ENCODE measurements at places on chromosomes 6 and 20. TPM values are rescaled to one million over a fixed set of nuclear protein-coding genes. Genes with fewer than 3 reads are reported as not detected.

GRCh38 chr6:6331946-6332601, 11.6 kb upstream of the F13A1 start:
- no peak for DNase-seq

DNA sequence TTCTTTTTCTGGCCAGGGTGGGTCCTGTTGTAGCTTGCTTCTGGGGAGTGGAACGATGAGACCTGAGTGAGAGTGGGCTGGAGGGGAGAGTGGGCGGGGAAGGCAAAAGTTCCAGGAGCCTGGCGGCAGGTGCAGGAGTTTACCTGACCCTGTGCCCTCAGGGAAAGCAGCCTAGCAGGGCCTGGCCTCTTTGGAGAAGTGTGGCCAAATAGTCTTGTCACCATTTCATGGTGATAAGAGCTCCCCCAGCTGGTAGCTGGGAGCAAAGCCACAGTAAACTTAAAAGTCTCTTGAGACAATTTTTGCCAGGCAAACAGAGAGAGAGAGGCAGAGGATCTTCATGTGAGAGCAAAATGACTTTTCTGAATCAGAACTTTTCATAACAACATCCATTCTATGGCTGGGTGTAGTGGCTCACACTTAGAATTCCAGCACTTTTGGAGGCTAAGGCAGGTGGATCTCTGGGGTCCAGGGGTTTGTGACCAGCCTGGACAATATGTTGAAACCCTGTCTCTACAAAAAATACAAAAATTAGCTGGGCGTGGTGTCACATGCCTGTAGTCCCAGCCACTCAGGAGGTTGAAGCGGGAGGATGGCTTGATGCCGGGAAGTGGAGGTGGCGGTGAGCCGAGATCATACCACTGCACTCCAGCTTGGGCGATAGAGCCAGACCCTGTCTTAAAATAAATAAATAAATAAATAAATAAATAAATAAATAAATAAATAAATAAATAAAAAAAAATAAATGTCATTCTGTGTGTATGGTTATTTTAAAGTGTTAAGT, 161.8 kb upstream of the SCGN start:
- peak; percentile 75 for DNase-seq

GRCh38 chr6:34514593-34515472, 41.3 kb downstream of the SPDEF start:
- peak; percentile 93 for DNase-seq

DNA sequence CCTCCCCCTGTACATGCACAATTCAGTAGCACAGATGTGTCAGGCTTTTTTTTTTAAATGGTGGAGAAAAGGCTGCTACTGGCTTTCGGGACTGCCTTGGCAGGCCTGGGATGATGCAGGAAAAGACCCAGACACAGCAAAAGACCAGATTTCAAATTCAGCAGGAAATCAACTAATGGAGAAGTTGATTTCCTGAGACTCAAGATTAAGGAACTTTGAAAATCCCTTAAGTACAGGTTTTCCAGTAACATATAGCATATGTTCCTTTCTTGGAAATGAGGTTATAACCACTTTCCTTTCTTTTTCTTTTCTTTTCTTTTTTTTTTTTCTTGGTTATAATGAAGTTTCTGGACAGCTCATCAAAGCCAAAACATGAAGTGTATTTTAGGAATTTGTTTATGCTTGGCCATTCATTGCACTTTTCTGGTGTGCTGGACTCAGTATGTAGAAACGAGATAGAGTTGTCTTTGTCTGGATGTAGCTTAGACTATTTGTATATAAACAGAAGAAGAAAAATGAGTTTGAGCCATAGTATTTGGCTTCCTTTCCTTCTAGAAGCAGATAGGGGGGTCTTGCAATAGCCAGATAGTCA, 119.4 kb downstream of the SASH1 start:
- DNase-seq: no peak

- peak; percentile 62 for DNase-seq
Measured at GRCh38 chr6:113381959-113382358, 475.2 kb upstream of the MARCKS start.

GRCh38 chr6:122657601-122658000, 47.4 kb downstream of the PKIB start:
- no peak for DNase-seq

GRCh38 chr20:19830211-19830785, 72.2 kb downstream of the RIN2 start:
- DNase-seq: no peak

- DNase-seq: no peak
Measured at GRCh38 chr20:43721429-43722152, 5.2 kb downstream of the GTSF1L start.

DNA sequence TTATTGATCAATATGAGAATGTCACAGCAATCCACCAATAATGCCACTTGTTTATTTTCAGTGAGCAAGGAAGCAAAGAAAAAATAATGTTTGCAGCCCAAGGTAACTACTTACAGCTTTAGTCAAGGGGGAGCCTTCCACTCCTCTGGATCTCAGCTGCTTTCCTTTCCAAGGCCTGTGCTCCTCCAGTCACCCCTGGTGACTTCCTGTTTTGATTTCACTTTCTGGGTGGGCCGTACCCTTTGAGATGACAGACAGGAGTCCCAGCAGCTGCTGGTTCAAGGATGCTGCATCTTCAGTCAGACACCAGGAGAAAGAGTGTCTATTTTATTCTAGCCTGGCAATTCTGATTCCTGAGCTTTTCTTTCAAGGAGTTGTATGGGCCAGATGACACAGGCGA, 5.6 kb upstream of the VNN2 start:
- no peak for DNase-seq

DNA sequence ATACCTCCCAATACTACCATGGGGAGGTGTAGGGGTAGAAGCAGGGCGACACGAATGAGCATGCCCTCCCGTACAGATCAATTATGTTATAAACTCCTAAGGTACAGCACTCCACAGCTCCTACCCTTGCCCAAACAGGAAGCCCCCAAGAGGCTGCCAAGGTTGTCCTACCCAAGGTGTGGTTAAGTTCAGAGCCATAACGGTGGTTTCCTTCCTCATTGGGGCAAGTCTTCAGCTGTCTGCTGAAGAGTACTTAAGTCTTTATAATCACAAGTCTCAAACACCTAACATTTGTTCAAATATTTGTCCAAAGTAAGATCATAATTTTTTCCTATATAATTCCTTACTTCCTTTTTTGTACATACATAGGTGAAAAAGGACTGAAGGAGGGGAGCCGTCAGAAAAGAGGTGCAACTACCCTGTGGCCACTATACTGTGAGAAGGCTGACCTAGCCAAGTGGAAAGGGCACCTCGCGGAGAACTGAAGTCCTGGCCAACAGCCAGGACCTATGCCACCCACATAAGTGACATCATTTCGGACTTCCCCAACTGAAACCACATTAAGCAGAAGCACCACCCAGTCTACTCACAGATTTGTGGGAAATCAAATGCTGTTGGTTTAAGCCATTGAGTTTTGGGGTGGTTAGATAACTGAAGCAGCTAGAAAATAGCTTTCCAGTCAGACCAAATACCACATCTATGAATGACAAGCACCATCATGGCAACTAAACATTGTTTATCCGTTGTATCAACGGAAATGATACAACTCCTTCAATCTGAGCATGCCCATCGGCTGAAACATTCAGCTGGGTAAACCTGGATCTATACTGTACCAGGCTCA, 2.9 kb upstream of the RAB22A start:
- DNase-seq: peak; percentile 9

- no peak for DNase-seq
Measured at GRCh38 chr6:93580446-93580845, 161.1 kb upstream of the EPHA7 start.

GRCh38 chr20:36919715-36920333, 31.7 kb downstream of the SAMHD1 start:
- DNase-seq: peak; percentile 69

DNA sequence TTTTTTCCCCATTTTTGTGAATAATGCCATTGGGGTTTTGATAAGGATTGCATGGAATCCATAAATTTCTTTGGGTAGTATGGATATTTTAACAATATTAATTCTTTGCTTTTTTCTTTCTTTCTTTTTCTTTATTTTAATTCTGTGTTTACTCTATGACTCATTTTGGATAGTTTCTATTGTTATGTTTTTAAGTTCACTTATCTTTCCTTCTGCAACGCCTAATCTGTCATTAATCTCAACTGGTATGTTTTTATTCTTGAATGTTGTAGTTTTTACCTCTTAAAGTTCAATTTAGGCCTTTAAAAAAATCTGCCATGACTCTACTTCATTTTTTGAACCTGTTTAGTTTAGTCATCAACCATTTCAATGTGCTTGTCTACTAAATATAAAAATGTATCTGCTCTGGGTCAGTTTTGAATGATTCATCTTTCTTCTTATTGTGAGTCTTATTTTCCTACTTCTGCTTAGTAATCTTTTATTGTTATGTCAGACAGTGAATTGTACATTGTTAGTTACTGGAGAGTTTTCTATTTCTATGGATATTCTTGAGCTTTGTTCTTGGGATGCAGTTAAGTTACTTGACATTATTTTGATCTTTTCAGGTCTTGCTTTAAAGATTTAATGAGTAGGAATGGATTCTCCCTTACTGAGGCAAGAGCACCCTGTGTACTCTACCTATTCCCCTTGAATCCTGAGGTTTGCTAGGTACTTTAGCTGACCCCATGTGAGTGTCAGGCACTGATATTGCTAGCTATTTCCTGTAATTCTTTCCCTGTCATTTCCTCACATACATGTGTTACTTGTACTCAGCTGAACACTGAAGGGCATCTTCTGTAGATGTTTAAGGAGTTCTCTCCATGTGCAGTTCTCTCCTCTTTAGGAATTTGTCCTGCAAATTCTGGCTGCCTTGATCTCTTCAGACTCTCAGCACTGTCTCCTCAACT, 104.2 kb downstream of the TFAP2B start:
- no peak for DNase-seq

DNA sequence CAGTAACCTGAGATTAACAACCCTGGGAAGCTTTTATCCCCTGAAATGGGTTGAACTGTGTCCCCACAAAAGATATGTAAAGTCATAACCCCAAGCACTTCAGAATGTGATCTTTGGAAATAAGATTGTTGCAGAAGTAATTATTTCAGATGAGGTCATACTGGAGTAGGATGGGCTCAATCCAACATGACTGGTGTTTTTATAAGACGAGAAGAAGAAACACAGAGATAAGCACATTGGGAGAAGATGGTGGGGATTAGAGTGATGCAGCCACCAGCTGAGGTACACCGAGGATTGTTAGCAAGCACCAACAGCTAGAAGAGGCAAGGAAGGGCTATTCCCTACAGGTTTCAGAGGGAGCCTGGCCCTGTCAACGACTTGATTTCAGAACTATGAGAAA, 12.5 kb upstream of the RNF217 start:
- no peak for DNase-seq

DNA sequence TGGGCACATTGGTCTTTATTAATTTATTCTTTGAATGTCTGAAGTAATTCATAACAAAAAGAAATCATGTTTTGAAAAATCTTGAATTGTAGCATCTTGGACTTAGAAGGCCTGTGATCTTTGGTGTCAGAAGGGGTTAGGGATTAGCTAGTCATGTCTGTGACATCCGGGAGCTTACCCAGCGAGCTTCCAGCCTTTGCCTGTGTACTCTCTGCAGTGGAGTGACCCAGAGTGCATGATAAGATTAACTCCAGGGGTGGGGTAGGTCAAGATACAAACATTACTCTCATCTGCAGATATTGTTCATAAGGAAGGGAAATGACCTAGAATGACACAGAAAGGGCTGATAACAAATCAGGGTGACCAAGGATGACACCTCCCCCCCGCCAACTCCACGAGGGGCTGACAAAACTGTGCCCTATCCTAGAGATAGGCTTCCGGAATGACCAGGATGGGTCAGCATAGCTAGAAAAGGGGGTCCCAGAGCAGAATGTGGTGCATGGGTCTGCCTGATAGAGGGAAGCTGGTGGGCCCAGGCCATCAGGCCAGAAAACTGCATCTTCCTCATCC, 56.6 kb upstream of the BLCAP start:
- no peak for DNase-seq

- peak; percentile 6 for DNase-seq
Measured at GRCh38 chr20:22630701-22631100, 46.3 kb upstream of the FOXA2 start.

DNA sequence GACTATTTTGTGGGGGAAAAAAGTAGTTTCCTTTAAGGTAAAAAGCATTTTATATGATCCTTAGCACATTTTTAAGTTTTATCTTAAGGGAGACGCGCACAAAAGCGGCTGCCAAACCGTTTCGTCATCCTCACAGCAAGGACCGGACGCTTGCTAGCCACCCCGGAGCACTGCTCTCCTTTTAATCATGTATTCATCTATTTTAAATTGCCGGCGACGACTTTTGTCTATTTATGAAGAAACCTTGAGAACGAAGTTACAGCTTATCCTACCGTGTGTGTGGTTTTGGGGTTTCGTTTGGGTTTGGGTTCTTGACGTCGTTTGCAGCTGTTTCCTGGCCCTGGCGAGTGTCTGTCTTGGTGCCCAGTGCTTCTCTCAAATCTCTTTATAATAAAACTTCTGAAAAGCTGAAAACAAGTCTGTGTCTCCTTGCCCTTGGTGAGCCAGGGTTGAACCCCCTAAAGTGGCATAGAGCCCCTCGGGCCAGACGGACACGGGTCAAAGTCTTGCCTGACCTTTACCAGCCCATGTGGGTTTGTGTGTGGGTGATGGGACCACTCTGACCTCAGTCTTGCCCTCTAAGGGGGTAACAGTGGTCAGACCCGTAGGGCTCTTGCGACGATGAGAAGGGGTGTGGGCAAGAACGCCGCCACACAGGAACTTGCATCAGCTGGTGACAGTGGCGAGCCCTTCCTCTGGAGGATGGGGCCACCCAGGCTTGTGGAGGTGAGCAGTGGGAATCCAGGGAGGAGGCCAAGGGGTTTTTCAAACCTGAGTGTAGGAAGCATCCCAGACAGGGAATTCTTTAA, 117.6 kb downstream of the JPH2 start:
- no peak for DNase-seq

DNA sequence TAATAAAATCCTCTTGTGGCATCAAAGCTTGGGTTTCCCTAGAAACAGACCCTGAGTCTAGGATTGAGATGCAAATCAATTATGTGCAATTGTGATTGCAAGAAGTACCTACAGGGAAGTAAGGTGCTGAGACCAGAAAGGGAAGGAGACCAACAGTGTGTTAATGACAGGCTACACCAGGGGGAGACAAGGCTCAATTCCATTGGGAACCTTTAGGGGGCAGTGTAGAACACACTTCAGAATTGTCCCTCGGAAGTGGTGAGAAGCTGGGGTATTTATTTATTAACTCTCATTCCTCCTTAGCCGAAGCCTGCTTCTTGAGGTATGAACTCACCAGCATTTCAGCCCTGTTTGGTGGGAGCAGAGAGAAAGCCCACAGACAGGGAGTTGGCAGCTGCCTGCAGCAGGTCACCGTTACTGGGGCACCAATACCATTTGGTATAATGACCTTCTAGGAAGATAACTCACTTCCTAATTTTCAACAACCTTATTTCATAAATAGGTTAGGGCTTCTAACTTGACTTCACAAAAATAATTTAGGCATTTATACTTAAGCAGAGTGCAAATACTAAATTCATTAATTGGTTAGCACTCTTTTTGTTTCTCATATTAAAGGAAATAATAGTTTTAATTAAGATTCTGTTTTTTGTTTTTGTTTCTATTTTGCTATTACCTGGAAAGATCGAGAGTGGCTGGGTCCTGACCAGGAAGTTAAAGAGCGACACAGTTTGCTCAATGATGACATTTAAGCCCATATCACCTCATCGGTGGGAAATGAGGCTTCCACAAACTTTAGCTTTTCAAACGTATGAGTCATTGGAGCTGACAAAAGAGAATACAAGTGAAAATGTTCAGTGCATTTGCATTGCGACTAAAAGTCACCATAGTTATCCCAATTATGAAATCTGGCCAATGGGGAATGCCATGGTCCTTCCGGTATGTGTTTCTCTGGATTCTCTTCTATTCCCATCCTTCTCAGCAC, 94.8 kb downstream of the BTBD3 start:
- DNase-seq: no peak

- no peak for DNase-seq
Measured at GRCh38 chr20:14853079-14853478, 515.7 kb upstream of the FLRT3 start.

Gene GMPR
- 3.9 TPM for total RNA-seq

Gene PLEKHG1
- 45.2 TPM for total RNA-seq

Gene ADTRP
- not detected for total RNA-seq

Measured in cerebellum (tissue), 4 donors.